ENCODE measurements at places on chromosomes 7 and 10.

DNA sequence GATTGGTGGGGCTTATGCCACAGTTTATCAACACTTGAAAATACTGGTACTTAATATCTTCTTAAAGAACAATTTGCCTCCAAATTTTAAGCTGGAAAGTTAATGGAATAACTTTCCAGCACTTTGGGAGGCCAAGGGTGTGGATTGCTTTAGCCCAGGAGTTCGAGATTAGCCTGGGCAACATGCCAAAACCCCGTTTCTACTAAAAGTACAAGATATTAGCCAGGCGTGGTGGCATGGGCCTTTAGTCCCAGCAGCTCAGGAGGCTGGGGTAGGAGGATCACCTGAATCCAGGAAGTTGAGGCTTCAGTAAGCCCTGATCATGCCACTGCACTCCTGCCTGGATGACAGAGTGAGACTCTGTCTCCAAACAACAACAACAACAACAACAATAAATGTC is 56.0 kb downstream of the PRF1 start:
- DNase-seq = no peak

DNA sequence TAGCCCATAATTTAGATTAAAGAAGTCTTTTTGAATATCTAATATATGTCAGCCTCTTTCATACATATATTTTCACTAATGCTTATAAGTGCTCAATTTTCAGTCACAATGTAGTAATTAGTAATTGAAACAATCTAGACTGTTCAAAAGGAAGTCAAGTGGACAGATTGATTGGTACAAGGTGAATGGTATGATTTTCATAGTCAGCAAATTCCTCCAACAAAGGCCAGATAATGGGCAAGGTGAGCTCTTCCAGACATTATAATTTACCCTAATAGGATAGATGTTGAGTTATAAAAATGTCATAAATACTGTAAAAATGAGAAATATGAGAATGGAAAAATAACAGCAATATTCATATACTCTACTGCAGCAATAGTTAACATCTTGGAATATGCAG is 44.4 kb upstream of the OPN4 start:
- no peak for DNase-seq

DNA sequence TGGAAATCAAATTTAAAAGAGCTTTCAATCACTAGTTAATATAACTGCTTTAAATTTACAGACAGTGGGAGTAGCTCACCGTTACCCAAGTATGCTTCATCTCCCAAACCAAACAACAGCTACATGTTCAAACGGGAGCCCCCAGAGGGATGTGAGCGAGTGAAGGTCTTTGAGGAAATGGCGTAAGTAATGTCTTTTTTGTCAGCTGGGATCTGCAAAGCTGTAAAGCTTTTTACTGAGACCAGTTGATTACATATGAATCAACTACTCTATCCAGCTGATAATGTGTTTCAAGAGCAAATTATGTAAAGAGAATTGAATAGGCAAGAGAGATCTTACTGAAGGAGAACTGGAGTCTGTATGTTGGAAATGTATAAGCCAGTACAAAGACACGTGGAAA is 116.2 kb downstream of the GLCCI1 start:
- no peak for DNase-seq

GRCh38 chr10:116742367-116743265 is at the start of gene HSPA12A:
Gene HSPA12A (minus strand): TSS chr10:116742566. CDS start chr10:116742469, 97 bp downstream.
- DNase-seq = peak; percentile 82

GRCh38 chr7:117249696-117250095 is 73.2 kb downstream of the WNT2 start:
- peak; percentile 33 for DNase-seq

DNA sequence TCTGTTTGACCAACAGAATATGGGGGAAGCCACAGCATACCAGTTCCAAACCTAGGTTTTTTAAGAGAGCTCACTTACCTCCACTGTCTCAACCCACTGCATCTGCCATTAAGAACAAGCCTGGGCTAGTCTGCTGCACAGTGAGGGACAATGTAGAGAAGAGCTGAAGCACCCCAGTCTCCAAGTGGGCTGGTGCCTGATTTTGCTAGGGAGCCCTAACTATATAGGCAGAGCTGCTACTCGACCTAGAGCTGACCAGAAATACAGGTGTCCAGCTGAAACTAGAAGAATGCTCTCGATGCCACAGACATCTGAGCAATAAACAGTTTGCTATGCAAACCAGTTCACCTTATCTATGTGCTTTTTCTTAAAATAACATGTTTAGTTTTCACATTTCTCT is 106.9 kb upstream of the BET1 start:
- DNase-seq = no peak

- DNase-seq = peak; percentile 55
Observed at GRCh38 chr10:72802763-72803505, 90.6 kb upstream of the OIT3 start.

DNA sequence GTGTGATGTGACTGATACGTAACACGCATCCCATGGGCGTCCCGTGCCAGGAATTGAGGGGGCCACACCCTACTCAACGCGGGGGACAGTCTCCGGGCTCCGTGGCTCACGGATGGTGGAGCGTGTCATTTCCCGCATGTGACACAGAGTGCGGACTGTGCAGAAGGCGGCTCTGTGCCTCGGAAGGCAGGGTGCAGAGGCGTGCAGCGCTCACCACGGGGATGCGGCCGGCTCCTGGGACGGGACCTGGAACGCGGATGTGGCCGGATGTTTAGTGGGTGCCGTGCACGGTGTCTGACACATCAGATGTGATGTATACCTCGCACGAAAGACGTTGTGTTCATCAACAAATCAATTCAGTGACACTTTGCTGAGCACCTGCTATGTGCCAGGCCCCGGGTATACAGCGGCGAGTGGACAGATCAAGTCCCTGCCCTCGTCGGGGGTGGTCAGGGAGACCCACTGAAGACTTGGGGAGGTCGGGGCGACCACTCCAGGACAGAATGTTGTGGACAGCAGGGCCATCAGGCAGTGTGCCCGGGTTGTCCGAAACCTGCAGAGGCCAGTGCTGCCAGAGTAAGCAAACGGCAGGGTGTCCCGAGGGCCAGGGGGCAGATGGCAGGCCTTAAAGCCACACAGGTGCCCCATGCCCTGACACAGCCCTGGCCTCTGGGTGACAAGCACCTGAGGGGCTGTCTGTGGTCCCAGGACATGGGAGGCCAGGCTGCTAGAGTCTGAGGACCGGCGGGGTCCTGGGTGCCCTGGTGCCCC is 38.1 kb downstream of the MICALL2 start:
- DNase-seq = no peak

- DNase-seq = no peak
Observed at GRCh38 chr7:14834456-14834855, 68.1 kb downstream of the DGKB start.

DNA sequence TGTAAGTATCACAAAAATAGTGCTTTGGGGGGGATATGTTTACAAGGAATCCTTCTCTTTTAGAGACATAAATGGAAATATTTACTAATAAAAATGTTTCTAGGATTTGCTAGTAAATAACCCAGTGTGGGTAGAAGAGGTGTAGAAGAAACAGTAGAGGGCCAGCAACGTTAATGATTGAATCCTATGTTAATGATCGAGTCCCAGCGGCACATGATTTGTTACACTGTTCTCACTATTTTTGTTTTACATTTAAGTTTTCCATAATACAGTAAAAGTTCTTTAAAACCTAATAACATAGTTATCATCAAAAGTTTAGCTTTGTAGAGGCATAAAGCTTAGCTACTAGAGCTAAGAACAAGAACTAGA is 66.0 kb downstream of the UBE2H start:
- no peak for DNase-seq

DNA sequence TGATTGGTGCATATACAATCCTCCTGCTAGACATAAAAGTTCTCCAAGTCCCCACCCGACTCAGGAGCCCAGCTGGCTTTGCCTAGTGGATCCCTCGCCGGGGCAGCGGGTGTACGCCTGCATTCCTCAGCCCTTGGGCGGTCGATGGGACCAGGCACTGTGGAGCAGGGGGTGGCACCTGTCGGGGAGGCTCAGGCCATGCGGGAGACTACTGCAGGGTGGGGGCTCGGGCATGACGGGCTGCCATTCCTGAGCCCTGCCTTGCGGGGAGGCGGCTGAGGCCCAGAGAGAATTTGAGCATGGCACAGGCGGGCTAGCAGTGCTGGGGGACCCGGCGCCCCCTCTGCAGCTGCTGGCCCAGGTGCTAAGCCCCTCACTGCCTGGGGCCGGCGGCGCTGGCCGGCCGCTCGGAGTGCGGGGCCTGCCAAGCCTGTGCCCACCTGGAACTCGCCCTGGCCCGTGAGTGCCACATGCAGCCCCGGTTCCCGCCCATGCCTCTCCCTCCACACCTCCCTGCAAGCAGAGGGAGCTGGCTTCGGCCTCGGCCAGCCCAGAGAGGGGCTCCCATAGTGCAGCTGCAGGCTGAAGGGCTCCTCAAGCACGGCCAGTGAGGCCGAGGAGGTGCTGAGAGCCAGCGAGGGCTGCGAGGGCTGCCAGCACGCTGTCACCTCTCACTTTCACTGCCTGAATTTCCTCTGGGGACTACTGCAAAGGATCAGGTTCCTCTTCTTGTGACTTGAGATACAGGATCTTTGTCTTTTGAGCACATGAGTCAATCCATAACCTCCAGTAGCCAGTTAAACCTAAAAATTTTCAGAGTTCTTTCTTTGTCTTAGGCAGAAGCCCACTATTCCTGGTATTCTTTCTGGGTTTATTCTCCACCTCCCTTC is 25.1 kb upstream of the ELOVL3 start:
- no peak for DNase-seq

GRCh38 chr7:152735443-152736004 is 24.0 kb upstream of the ACTR3B start:
- no peak for DNase-seq

DNA sequence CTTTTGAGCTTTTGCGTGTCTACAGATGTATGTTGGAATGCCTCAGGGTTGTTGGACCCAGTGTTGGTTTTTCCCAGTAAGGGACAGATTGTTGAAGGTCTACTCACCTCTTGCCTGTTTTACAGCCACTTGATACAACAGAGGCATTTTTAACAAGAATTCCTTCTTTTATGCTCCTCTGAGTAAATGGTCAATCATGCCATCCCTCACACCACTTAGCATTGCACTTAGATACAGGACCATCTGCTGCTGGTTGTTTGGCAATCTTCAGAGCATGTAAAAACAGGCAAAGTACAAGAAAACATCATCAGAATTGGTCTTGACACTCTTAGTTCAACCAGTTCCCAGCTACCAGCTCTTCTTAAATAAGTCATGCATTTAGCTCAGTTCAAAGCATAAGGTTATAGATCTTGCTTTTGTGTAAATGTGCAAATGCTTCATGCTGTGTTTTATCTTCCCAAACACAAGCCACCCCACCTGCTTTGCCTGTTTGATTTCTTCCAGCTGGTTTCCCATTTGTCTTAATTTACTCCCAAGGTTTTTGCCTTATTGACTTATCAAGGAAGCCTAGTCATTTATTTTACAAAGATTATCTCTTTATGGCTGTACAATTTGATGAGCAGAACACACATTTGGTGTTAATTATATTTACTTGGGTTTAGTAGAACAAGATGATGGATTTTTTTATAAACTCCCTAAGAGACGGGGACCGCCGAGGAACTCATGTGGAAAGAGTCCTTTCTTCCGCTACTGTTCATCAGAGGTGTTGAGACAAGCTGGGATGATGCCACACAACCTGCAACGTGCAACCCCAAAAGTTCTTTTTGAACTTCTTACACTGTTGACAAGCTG is 136.6 kb downstream of the AHR start:
- no peak for DNase-seq

DNA sequence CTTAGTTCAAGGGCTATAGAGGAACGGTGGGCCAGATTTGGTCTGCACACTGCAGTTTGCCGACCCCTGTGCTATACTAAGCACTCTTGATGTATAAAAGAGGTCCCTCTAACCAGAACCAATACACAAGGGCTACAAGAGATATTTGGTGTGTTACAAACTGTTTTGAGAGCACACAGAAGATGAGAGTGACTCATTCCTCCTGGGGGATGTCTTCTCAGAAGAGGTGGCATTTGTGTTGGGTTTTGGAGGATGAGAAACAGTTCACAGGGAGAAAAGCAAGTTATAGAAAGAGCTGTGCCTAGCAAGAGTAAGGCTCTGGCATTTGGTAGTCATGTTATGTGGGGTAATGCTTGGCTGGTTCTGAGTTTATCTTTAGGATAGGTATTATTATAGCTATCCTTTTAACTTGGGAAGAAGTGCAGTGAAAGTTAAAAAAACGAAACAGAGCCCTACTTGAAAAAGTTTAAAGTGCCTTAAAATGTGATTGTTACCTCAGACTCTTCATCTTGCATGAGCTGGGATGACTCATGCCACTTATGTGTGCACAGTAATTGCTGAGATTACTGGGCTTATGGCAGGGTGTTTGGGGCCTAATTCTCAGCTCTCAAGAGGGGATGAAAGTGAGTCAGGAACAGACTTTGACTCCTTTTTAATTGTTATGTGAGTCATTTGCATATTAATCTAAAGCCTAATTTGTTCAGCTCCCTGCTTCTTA is 160.4 kb downstream of the KIF20B start:
- peak; percentile 26 for DNase-seq

GRCh38 chr10:90871766-90872647 is at the start of gene RPP30:
Gene RPP30 (plus strand): TSS chr10:90871974. CDS start chr10:90871987, 13 bp downstream.
- peak; percentile 53 for DNase-seq

- DNase-seq = no peak
Observed at GRCh38 chr10:121509796-121510195, 88.4 kb downstream of the FGFR2 start.

DNA sequence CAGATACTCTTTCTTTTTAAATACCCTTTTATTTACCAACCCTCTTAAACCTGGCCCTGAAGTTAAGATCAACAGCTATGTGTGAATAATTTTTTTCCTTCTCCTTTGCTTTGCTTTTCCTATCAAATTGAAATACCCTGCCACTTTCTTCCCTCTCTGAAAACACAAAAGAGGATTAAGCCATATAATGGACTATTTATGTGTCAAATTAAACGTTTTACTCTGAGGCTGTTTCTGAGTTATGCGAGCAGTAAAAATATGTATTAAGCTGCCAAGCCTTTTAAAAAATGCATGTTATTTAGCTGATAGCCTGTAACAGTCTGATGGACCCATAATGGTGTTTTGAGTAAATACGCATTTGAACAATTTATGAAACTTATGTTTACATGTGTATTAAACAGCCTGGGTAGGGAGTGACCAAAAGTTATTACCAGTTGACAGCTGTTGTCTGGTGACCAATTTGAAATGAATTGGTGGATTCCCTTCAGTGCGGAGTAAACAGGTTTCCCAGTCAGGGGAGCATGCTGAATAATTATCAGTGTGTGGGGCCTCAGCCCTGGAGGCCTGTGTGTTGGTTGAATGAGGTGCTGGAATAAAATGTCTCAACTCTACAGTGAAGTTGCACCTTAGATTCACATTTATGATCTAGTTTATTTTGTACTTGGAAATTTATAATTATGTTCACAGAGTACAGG is 89.6 kb downstream of the AUTS2 start:
- DNase-seq = no peak

- peak; percentile 68 for DNase-seq
Observed at GRCh38 chr7:3493499-3493898, 192.4 kb downstream of the SDK1 start.

DNA sequence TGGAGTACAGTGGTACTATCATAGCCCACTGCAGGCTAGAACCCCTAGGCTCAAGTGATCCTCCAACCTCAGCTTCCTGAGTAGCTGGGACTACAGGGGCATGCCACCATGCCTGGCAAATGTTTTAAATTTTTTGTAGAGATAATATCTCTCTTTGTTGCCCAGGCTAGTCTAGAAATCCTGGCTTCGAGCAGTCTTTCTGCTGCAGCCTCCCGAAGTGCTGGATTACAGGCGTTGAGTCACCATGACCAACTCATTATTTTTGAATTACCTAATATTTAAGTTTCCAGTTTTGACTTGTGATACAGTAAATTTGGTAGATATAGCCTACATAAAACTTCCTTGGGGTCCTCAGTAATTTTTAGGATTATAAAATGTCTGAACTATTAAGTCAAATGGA is 74.1 kb downstream of the RUNDC3B start:
- DNase-seq = peak; percentile 47

GRCh38 chr7:134907000-134907399 is 79.3 kb upstream of the AGBL3 start:
- DNase-seq = no peak
